ENCODE measurements at places on chromosomes 11 and 22.

GRCh38 chr11:67675058-67675747, 780 bp upstream of the ALDH3B2 start:
- no peak for DNase-seq

- no peak for DNase-seq
Measured at GRCh38 chr11:16813126-16813525, 74.7 kb downstream of the C11orf58 start.

DNA sequence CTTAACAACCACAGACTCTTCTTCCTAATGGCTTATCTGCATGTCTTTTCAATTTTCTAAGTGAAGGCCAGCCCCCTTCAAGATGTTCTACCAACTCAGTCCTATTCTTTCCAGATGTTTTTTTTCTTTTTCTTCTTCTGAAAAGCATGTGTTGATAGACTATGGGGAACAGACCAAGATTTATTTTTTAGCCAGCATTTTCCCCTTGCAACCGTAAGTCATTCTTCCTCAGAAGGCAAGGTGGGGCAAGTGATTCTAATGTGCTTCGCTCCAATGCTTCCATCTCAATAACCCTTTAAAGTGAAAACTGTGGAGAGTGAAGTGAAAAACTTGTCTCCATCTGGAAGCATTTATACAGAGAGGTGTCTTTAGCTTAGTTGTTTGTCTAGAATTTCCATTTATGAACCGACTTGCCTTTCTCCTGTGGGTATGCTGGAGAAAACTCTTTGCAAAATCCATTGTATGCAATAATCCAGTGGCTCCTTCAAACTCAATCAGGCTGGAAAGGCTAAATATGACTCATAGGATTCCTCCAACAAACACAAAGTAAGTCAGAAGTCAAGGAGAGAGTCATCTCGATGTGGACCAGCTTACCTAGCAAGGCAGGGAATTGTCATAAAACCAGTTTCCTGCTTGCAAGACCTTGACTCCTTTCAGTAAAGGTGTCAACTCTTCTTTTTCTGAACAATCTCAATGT, 83.7 kb downstream of the MAML2 start:
- DNase-seq: no peak

DNA sequence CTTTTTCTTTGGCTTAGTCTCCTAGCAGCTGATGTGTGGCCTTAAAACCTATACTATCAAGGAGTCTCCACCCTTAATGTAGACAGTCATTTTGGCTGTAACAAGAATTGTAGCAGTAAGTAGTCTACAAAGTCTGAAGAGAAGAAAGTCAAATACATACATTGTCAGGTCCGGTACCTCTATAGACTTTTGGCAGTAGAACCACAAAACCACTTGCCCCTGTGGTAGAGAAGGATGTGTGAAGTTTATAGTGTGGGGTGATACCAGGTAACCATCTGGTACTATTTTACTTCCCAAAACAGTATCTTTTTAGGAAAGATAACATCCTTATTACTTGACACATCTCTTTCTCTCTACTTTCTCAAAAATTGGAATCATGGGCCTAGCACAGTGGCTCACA, 15.1 kb downstream of the ATG13 start:
- no peak for DNase-seq

DNA sequence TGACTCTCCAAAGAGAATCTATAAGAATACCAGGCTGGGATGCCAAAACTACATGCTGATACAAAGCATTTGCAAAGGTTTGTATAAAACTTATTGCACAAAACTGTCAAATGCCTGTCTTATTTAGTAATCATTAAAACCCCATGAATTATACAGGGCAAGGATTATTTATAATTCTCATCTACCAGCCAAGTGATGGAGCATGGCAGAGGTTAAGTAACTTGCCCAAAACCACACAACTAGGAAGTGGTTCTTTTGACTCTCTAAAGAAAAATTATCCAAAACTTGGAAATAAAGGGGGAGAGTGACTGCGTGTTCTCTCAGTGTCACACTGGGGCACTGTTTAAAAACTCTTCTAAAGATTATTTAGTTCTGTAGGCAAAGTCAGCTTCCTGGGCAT, 17.4 kb upstream of the CLMP start:
- no peak for DNase-seq

- DNase-seq: no peak
Measured at GRCh38 chr11:3016861-3017260, 24.7 kb upstream of the NAP1L4 start.

GRCh38 chr22:43734370-43735150, 77.5 kb downstream of the EFCAB6 start:
- DNase-seq: no peak

Measured in stimulated activated CD4-positive, alpha-beta T cell treated with anti-CD3 and anti-CD28 coated beads, Interleukin-1b, Interleukin-23, amount 100 ng/mL, for 48 hours (primary cell).